ENCODE measurements at places on chromosomes 2 and 18.

DNA sequence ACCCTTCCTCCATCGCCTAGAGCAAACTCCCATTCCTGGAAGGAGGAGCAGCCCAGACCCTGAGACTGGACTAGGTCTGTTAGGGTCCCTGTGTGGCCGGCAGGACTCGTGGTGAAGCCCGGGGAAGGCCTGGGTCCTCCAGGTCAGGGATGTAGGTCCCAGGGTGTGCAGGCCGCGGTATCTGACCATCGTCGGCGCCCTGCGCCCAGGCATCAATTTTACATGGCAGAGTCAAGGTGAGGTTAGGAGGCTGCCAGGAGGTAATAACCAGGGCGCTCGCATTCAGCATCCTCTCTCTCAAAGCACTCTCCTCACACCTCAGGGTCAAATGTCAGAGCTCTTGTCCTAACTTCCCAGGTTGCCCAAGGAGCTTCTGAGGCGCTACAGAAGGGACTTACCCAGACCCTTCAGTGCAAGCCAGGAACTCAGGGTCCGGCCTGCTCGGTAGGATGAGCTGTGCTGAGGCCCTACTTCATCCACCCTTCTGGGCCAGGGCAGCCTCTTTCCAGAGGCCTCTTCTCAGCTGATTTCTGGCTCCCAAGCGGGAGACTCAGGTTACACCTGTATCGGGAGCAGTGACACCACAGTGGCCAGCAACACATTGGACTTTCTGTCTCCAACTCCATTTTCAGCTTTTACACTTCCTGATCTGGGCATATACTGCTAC, 628 bp downstream of the SH2D6 start:
- no peak for DNase-seq

- DNase-seq = no peak
Observed at GRCh38 chr2:18125303-18125702, 246.8 kb downstream of the KCNS3 start.

GRCh38 chr2:25740810-25741381, 67.5 kb upstream of the DTNB start:
- DNase-seq = no peak

DNA sequence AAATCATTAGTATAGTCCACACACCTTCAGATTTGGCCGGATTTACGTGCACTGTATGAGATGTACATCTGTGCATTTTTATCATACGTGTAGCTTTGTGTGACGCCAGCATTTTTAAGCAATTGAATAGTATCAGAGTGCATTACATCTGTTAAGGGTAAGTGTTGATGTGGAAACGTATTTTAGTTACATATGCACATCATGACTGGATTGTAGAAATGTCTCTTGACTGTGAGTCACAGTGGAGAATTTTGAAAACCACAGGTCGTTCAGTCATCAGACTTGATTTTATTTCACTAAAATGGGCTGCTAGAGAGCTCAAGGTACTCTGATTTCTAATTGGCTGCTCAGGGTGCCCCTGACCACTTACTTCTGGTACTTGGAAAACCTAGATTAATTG, 5.4 kb upstream of the GPBAR1 start:
- no peak for DNase-seq

DNA sequence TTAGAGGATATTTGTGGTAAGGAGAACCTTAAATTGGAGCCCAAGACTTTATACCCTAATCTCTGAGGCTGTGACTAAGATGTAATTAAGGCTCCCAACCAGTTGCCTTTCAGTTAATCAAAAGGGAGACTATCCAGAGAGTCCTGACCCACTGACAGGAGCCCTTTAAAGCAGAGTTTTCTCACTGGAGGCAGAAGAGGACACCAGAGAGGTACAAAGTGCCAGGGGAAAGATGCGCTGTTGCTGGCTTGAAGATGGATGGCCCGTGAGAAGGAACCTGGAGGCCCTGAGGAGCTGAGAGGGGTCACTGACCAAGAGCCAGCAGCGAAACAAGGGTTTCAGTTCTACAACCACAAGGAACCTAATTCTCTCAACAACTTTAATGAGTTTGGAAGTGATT, 137.3 kb downstream of the TMEM131 start:
- no peak for DNase-seq

- DNase-seq = no peak
Observed at GRCh38 chr2:222730366-222730999, 59.0 kb downstream of the MOGAT1 start.

GRCh38 chr2:238163481-238164198, 4.9 kb downstream of the ERFE start:
- DNase-seq = no peak

- no peak for DNase-seq
Observed at GRCh38 chr18:44945888-44946401, 265.3 kb downstream of the SETBP1 start.

Data from CD4-positive, alpha-beta T cell treated with Interleukin-6 for 4 hours (primary cell).